CD4-positive, CD25-positive, alpha-beta regulatory T cell (primary cell): ENCODE measurements at places on chromosomes 11 and 22. TPM values are rescaled to one million over a fixed set of nuclear protein-coding genes. Genes with fewer than 3 reads are reported as not detected.
A peak's percentile ranks its signal among the peaks of the same experiment; 100 is the strongest.

- no peak overlapping the region for H3K4me3 ChIP-seq
- no peaks in the 10 kb centered on the region for H3K36me3 ChIP-seq
- DNase-seq = no peak
Observed at GRCh38 chr22:44862981-44863860, 110.8 kb downstream of the ARHGAP8 start.

CRYBB2 gene
- not detected for total RNA-seq

- no peaks in the 10 kb centered on the region for H3K4me1 ChIP-seq
- DNase-seq = no peak
- H3K27me3 ChIP-seq = no peaks in the 10 kb centered on the region
- H3K4me3 ChIP-seq = no peak overlapping the region
- H3K27ac ChIP-seq = no peak overlapping the region
Observed at GRCh38 chr11:109148669-109149068, 273.3 kb upstream of the C11orf87 start.

DNA sequence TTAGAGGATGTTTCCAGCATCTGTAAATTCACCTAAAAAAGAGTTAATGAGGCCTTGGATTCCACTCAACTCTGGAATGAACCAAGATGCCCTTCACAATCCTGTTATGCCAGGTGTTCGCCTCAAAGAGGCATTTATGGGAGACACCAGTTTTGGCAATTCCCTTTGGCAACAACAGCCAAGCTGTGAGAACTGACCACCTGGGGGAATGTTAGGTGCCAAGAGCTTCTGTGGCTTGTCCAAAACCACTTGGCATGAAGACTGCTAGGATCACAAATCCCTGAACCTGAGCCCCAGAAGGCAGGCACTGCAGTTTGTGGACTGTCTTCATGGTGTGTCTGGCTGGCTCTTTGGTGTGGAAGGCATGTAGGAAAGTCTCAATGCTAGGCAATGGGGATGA, 164.4 kb upstream of the BDNF start:
- H3K4me1 ChIP-seq = no peaks in the 10 kb centered on the region
- no peak overlapping the region for H3K4me3 ChIP-seq
- DNase-seq = no peak
- no peaks in the 10 kb centered on the region for H3K36me3 ChIP-seq
- no peaks in the 10 kb centered on the region for H3K27me3 ChIP-seq

SLC22A6 gene
- total RNA-seq = not detected

MED17 gene
- total RNA-seq = 63.8 TPM

- H3K4me3 ChIP-seq = no peak overlapping the region
- no peaks in the 10 kb centered on the region for H3K36me3 ChIP-seq
- H3K27me3 ChIP-seq = no peaks in the 10 kb centered on the region
- DNase-seq = no peak
- no peak overlapping the region for H3K27ac ChIP-seq
- H3K4me1 ChIP-seq = no peaks in the 10 kb centered on the region
Observed at GRCh38 chr11:37916331-37916730, 1318.3 kb upstream of the RAG2 start.

GRCh38 chr11:14668731-14669301, 25.2 kb downstream of the PDE3B start:
- no peak for DNase-seq
- H3K36me3 ChIP-seq = peaks cover 4% of the 10 kb centered on the region
- H3K4me1 ChIP-seq = no peaks in the 10 kb centered on the region
- H3K27ac ChIP-seq = peak overlapping the region; percentile 33
- no peaks in the 10 kb centered on the region for H3K27me3 ChIP-seq

- no peak overlapping the region for H3K27ac ChIP-seq
- no peaks in the 10 kb centered on the region for H3K4me1 ChIP-seq
- no peak for DNase-seq
- H3K27me3 ChIP-seq = peaks cover 6% of the 10 kb centered on the region
- no peak overlapping the region for H3K4me3 ChIP-seq
- no peaks in the 10 kb centered on the region for H3K36me3 ChIP-seq
Observed at GRCh38 chr11:19675397-19675796, 37.2 kb upstream of the NAV2 start.

DNA sequence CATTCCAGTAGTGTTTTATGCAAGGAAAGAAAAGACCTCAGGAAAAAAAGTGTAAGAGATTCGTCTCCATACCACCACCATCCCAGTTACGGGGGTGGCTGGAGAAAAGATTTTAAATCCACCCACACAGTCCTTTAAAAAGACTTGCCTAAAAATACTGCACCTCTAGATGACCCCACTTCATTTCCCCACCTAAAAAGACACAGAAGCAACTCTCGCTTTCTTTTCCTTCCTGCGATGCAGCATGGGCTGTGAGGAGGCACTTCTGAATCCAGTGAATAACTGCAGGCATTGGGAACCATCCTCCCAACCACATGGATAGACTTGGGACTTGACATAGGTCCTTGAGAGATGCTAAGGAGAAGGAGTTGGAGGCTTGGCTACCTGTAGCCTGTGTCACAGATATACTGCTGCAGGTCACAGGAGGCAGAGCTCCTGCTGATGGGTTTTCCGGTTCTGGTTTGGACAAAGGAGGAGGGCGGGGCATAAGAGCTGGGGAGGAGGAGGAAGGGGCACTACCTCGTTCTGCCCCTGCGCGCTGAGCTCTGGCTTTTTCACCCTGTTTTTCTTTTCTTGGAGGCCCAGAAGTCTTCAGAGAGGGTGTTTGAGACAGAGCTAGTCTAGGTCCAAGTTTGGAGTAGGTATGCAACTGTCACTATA, 285.9 kb downstream of the NTM start:
- no peak for DNase-seq
- H3K36me3 ChIP-seq = no peaks in the 10 kb centered on the region
- H3K4me3 ChIP-seq = no peak overlapping the region
- no peaks in the 10 kb centered on the region for H3K4me1 ChIP-seq

PHLDB1 gene
- total RNA-seq = 1.2 TPM

NPTXR gene
- total RNA-seq = 1.3 TPM

DNA sequence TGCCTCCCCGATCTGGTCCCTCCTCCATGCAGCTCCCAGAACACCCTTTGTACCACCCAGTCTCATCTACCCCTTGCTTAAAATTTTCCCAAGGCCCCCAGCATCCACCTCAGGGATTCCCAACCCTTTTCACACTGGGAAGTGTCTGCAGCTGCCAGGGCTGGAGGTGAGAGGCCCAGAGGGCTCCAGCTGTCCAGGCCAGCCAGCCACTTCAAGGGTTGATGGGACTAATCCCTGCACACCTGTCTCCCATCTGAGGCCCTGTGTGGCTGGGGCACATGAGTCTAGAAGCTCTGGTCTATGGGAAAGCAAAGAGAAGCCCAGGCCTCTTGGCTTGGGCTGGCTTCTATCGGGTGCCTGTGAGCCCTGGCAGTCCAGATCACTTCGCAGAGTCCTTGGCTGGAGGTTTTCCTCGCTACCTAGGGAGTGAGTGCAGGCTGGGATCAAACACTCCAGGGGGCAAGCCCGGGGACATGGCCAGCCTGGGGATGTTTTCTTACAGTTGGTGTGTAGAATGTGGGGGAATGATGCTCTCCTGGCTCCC, 41.1 kb upstream of the TPBGL start:
- H3K4me1 ChIP-seq = no peaks in the 10 kb centered on the region
- no peak overlapping the region for H3K4me3 ChIP-seq
- no peaks in the 10 kb centered on the region for H3K36me3 ChIP-seq
- H3K27me3 ChIP-seq = no peaks in the 10 kb centered on the region
- DNase-seq = no peak

DNA sequence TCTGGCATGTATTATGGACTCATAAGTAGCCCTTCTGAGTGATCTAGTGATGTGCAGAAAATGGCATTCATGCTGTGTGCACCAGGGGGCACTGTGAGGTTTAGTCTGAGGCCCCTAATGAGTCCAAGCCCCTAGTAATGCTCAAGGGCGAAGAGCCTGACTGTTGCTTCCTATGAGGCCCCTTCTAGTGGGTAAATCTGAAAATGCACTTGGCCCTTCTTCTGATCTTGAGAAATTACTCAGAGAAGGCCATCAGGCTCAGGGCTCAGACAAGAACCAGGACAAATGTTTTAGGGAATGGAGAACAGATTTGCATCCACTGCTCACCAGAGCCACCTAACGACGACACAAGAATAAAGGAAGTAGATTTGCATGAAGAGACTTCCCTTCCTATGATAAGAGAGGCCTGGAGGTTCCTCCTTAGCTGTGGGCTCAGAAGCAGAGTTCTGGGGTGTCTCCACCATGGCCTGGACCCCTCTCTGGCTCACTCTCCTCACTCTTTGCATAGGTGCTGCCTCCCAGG, 75.8 kb downstream of the GGTLC2 start:
- no peak for DNase-seq
- no peak overlapping the region for H3K4me3 ChIP-seq
- H3K36me3 ChIP-seq = no peaks in the 10 kb centered on the region

ILK gene
- total RNA-seq = 62.9 TPM

DNA sequence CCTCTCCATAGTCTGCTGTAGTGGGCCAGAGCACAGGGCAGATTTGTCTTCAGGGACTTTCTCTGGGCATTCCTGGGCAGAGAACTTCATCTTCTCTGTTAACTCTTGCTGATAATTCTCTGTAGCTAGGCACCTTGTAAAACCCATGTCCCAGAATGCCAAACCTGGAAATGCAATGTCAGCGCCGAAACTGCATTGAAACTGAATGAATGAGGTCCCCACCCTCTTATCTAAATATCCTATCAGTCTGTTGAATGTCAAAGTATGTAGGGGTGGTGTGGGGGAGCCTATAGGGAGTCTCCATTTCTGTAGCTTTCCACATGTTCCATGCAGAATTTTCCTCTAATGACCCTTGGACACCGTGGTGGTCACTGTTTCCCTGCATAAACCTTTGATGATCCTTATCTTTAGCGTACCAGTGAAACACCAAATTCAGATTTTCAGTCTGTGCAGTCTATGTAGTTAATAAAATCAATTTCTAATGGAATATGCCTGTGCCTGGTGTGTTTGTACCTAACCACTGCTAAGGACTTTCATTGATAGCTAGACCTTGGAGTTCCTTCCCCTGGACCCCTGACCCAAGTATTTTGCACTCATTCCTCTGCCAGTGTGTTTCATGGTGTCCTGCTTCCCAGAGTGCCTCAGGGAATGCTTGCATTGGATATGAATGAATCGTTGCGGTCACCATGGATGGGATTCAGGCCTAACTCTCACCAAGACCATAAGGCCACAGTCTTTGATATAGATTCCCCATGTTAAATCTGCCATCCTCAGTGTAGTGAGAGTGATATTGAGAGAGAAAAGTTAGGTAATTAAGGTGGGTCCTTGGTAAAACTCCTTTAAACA, 2.5 kb upstream of the CABIN1 start:
- H3K27me3 ChIP-seq = no peaks in the 10 kb centered on the region
- no peak for DNase-seq
- H3K36me3 ChIP-seq = no peaks in the 10 kb centered on the region
- H3K27ac ChIP-seq = no peak overlapping the region
- H3K4me3 ChIP-seq = no peak overlapping the region

A4GALT gene
- total RNA-seq = not detected

BTBD18 gene
- not detected for total RNA-seq

- H3K4me1 ChIP-seq = no peaks in the 10 kb centered on the region
- DNase-seq = no peak
- H3K36me3 ChIP-seq = no peaks in the 10 kb centered on the region
Observed at GRCh38 chr11:41921746-41922390, 462.4 kb upstream of the LRRC4C start.

DNA sequence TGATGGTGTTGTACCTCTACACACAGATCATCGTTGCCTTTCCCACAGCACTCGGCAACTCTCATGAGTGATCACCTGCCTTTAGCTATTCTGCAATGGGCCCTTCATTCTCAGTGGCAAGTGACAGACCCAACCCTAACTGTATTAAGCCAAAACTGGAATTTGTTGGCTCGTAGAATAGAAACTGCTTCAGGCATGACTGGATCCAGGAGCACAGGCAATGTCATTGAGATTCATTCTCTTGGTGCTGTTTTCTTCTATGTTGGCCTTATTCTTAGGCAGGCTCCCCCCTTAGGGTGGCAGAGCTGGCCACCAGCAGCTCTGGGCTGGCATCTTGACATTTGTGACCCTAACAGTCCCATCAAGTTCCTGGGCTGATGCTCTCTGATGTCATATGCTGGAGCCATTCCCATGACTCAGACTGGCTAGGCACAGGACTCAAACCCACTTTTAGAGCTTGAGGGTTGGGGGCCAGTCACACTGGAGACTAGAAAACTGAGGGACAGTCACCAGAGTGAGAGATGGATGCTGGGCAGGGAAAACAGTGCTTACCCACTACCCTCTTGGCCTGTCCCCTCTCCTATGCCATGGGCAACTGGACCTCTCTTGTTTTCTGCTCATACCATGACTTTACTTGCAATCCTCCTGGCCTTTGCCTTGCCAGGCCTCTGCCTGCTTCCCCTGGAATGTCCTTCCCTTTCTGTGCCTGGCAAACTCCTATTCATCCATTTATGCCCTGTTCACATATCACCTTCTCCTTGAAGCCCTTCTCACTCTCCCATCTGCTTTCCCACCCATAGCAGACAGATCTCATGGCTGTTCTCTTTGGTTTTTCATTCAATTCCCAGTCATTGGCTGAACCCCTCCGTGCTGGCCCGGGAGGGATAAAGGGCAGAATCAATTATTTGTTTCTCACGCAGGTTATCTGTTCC, 7.1 kb upstream of the CDC42EP2 start:
- H3K4me1 ChIP-seq = no peaks in the 10 kb centered on the region
- no peak overlapping the region for H3K27ac ChIP-seq
- DNase-seq = no peak

DNA sequence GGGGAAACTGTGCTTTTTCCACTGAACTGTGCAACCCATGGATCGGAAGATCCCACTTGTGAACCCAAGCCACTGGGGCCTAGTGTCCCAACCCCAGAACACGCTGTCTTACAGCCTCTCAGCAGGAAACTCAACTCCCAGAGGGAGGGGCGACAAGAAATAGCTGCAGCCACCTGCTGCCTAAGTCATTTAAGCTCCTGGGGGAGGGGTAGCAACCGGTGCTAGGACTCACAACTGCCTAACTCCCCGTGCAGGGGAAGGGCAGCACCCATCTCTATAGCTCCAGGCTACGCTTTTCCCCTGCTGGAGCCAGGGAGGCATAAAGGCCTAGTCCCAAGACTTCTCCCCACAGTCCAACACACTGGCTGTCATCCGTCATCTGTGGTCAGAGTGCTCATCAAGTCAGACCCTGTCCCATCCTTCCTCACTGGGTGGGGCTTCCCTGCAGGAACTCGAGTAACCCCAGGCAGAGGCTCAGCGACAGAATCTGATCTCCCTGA, 363.0 kb downstream of the LUZP2 start:
- no peak overlapping the region for H3K27ac ChIP-seq
- no peaks in the 10 kb centered on the region for H3K27me3 ChIP-seq
- DNase-seq = no peak
- H3K4me1 ChIP-seq = no peaks in the 10 kb centered on the region

GRCh38 chr11:133834682-133835592, 10.4 kb downstream of the SPATA19 start:
- no peaks in the 10 kb centered on the region for H3K36me3 ChIP-seq
- DNase-seq = peak; percentile 12
- H3K27ac ChIP-seq = no peak overlapping the region
- H3K4me1 ChIP-seq = no peaks in the 10 kb centered on the region
- H3K4me3 ChIP-seq = no peak overlapping the region
- H3K27me3 ChIP-seq = no peaks in the 10 kb centered on the region

- no peak overlapping the region for H3K4me3 ChIP-seq
- H3K36me3 ChIP-seq = no peaks in the 10 kb centered on the region
- no peaks in the 10 kb centered on the region for H3K27me3 ChIP-seq
- H3K27ac ChIP-seq = no peak overlapping the region
- H3K4me1 ChIP-seq = no peaks in the 10 kb centered on the region
Observed at GRCh38 chr11:129302386-129303101, 73.1 kb upstream of the BARX2 start.
